ENCODE measurements at places on chromosomes 7 and 10. TPM values are rescaled to one million over a fixed set of nuclear protein-coding genes. Genes with fewer than 3 reads are reported as not detected.
A peak's percentile ranks its signal among the peaks of the same experiment; 100 is the strongest.

Gene MBL2
- total RNA-seq = not detected

Gene CTAGE6
- not detected for total RNA-seq

Gene SPDYE5
- total RNA-seq = not detected

Gene WDR86
- 29.8 TPM for total RNA-seq

Gene ADAM22
- total RNA-seq = 12.1 TPM

Gene TFPI2
- total RNA-seq = 0.84 TPM

Gene PBLD
- total RNA-seq = 5.0 TPM

Gene DDX21
- 70.7 TPM for total RNA-seq

Gene EVX1
- 0.80 TPM for total RNA-seq

Gene HERPUD2
- 29.0 TPM for total RNA-seq

Gene LARP4B
- total RNA-seq = 75.2 TPM

- peak; percentile 47 for DNase-seq
These were observed 62.2 kb downstream of the CCDC71L start for GRCh38 chr7:106598663-106599342.

GRCh38 chr7:32215697-32216096, 145.5 kb upstream of the PDE1C start:
- DNase-seq = no peak

- no peak for DNase-seq
These were observed 28.9 kb upstream of the DNMBP start for GRCh38 chr10:100038561-100039071.

GRCh38 chr7:30998180-30998579, 34.4 kb downstream of the GHRHR start:
- DNase-seq = no peak

GRCh38 chr10:124301736-124302135, 117.0 kb downstream of the OAT start:
- no peak for DNase-seq

- DNase-seq = no peak
These were observed 161.9 kb upstream of the PRR15 start for GRCh38 chr7:29401769-29402168.

- no peak for DNase-seq
These were observed 66.9 kb upstream of the FHIP2A start for GRCh38 chr10:114754445-114755320.

- DNase-seq = no peak
These were observed 430.3 kb downstream of the SORCS1 start for GRCh38 chr10:106734220-106734619.

DNA sequence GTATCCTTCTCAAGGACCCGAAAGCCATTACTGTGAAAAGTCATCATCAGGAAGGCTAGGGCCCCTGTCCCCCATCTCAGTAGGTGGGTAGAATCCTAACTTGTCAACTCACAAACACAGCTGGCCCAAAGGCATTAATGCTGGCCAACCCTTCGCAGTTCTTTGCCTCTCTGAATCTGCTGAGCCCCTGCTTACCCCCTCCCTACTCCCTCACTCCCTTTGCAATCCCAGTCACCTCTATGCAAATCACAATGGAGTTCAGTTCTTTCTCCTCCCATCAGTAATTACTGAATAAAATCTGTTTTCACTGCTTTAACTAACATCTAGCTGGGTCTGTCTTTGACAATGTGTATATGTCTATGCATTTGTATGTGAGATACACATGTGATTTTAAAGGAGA, 38.1 kb upstream of the AOAH start:
- no peak for DNase-seq

- DNase-seq = no peak
These were observed 8.5 kb upstream of the CSTF2T start for GRCh38 chr10:51707821-51708424.

GRCh38 chr7:79624336-79624735, 170.9 kb upstream of the MAGI2 start:
- DNase-seq = no peak

GRCh38 chr10:123147635-123148413, at the start of gene HMX2:
TSS of gene HMX2 (plus strand) at chr10:123148136. CDS start at chr10:123148379, 243 bp downstream.
- no peak for DNase-seq

- no peak for DNase-seq
These were observed 2.9 kb downstream of the PKD2L1 start for GRCh38 chr10:100327007-100327717.

DNA sequence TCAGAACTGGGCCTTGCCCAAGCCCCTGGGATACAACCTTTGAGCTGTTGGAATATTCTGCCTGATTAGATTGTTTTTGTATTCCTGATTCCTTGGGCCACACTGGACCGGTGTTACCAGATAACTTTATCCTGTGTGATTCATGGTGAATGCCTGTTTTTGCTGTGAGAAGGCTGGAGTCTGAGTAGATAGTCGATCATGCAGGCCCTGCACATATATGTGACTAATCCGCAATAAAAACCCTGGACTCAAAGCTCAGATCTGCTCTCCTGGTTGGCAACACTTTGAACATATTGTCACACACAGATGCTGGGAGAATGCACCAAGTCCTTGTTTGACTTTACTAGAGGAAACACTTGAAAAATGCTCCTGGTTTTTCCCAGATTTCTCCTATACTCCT, 183.9 kb upstream of the MBL2 start:
- DNase-seq = no peak

- no peak for DNase-seq
These were observed 488.8 kb downstream of the PLXNA4 start for GRCh38 chr7:132087421-132087820.

GRCh38 chr10:100792574-100792973, 47.2 kb downstream of the PAX2 start:
- DNase-seq = no peak

DNA sequence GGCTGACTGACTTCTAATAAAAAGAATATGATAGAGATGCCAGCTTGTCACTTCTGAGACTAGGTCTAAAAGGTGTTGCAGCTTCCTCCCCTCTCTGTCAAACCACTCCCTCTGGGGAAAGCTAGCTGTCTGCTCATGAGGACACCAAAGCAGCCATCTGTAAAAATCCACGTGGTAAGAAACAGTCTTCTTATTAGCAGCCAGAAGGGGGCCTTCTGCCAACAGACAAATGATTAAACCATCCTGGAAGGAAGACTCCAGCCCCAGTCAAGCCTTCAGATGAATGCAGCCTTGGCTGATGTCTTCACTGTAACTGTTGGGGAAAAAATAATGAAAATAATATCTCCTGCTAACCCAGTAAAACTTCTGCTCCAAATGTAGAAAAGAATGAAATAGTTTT, 41.9 kb upstream of the DAGLB start:
- no peak for DNase-seq

- DNase-seq = no peak
These were observed 259.9 kb downstream of the GLRX3 start for GRCh38 chr10:130396044-130396443.

DNA sequence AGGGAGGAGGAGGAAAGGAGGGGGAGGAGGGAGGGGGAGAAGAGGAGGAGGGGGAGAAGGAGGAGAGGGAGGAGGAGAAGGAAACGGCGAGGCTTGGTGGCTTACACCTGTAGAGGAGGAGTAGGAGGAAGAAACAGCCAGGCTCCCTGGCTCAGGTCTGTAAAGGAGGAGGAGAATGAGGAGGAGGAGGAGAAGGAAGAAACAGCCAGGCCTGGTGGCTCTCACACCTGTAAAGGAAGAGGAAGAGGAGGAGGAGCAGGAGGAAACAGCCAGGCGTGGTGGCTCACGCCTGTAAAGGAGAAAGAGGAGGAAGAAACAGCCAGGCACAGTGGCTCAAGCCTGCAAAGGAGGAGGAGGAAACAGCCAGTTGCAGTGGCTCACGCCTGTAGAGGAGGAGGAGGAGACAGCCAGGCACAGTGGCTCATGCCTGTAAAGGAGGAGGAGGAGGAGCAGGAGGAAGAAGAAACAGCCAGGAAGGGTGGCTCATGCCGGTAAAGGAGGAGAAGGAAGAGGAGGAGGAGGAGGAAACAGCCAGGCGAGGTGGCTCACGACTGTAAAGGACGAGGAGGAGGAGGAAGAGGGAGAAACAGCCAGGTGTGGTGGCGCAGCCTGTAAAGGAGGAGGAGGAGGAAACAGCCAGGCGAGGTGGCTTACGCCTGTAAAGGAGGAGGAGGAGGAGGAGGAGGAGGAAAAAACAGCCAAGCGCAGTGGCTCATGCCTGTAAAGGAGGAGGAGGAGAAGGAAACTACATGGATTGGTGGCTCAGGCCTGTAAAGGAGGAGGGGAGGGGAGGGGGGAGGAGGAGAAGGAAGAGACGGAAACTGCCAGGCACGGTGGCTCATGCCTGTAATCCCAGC, 14.9 kb upstream of the CRCP start:
- DNase-seq = peak; percentile 26

DNA sequence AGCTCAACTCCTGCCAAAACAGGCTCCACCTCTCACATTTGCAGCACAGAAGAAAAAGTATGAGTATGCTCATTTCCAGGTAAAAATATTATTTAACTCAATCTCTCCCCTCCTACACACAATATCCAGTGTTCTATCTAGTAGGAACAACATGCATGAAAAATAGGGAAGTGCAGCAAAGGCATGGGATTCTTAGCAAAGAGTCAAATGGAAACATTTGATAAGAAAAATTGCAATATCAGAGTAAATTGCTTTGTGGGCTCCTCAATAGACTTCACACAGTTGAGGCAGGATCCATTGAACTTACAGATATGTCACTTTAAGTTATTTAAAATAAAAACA, 150.9 kb downstream of the ANK3 start:
- DNase-seq = no peak

DNA sequence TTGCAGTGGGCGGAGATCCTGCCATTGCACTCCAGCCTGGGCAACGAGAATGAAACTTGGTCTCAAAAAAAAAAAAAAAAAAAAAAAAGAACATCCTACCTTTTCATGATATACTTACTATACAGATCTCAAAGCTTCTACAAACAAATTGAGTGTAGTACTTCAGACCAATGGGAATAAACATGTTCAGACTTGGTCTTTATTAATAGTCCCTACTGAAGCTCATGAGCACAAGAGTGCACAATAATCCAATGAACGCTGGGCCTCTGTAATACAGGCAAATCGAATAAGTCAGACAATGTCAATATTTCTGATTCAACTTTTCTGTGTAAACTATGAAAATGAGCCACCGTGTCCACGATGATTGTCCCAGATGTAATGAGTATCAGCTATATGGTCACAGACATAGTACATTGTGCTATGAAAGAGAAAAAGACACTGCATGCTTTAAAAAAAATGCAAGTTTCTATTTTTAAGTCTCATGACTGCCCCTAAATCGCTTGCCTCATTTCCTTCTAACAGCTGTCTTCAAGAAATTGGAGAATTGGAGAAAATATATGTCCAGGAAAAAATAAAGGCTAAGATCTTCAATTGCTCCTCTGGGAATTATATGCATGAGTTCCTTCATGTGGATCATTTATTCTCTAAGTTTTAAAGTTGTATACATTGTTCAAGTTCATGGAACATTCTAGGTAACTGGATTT, 64.0 kb upstream of the CTTNBP2 start:
- DNase-seq = no peak
